ENCODE measurements at places on chromosomes 1 and 21.

GRCh38 chr1:172770071-172770470, 111.2 kb downstream of the FASLG start:
- no peak for DNase-seq

DNA sequence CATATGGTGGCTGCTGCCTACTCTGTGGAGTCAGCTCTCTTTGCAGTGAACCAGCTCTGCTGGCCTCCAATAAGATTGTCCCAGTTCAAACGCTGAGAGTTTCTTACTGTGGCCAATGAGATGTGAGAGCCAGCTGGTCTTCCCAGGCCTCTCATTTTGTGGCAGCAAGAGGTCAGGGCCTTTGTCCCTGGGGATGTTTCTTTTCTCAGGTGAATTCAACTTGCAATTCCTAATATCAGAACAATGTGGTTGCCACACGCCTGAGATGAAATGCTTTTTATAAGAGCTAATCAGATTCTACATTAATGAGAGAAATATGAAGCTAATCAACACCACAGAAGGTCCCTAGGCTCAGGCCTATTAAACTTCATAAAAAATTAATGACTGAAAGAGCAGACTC, 660.1 kb upstream of the CAMK1G start:
- no peak for DNase-seq

- DNase-seq, result no peak
Measured at GRCh38 chr21:15631342-15631741, 98.4 kb upstream of the USP25 start.

GRCh38 chr1:165467706-165468105, 22.8 kb upstream of the RXRG start:
- no peak for DNase-seq

DNA sequence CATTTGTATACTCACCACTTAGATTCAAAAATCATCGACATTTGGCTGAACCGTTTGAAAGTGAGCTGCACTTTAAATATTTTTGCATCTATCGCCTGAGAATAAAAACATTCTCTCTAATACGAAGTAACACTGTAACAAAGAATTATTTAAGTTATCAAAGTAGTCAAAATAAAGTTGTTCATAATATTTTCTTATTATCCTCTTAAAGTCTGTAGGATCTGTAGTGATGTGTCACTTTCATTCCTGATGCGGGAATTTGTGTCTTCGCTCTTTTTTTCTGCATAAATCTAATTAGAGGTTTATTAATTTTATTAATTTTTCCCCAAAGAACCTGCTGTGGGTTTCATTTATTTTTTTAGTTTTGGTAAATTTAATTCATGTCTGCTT, 74.8 kb downstream of the ETS2 start:
- DNase-seq, result no peak

DNA sequence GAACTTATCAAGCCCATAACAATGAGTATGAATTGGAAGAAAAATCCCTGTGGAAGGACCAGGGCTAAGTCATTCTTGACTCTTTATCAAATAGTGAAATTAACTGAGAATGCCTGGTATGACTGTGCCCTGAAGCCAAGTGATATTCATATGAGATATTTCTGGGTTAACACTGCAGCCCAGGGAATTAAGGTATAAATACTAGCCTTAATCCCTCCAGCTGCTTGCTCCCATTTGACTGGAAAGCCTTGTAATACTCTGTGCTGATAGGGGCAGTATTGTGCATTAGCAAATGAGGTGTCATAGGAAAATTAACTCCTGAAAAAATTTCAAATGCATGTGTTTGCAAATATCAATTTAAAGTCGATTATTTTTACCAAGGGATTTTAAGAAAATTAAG, 568.8 kb downstream of the LMO4 start:
- DNase-seq, result no peak

DNA sequence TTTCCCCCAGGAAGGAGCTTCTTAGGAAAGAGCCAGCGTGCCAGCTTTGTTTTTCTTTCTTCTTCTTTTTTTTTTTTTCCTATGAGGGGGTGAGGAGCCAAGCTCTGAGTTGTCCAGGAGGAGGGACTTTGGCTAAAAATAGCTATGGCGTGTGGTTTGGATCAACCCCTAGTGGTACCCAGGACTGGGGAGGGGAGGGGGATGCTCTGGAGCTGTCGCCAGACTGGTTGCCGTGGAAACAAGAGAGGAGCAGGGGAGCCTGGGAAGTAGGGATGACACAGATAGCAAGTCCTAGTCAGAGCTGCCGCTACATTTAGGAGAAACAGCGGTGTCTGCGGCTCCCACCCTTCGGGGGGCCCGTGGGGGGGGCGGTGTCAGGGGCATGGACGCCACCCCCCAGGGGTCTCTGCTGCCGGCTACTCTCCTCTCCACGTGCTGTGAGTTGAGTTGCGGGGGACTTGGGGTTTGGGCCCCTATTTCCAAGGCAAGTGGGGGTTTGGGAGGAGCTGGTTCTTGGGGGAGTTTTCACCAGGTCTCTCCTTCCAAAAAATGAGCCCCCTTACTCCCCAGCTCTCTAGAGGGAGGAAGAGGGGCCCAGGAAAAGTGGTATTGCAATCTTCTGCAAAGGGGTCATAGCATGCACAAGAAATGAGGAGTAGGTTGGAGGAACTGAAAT, at the start of gene KCNJ9:
KCNJ9 (plus strand) TSS at position 278 of the 676 bp plus-strand sequence. CDS start 2,493 bp downstream, outside the sequence.
- no peak for DNase-seq

GRCh38 chr21:21187579-21187978, 189.4 kb downstream of the NCAM2 start:
- DNase-seq, result no peak

GRCh38 chr1:237542525-237543418, 347.9 kb downstream of the ZP4 start:
- no peak for DNase-seq

DNA sequence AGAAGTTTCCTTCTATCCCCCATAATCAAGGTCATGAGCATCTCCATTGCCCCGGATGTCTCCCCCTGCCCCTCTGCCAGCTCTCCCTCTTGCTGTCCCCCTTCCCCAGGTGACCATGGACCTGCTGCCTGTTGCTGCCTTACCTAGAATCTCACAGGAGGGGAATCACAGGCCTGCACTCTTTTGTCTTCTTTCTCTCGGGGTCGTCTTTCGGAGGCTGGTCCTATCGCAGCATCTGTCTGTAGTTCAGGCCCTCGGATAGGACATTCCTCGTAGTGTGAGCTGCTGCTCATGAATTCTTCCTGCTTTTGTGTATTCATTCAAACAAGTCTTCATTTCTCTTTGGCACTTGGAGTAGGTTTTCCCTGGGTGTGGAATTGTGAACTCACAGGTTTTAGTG, 39.9 kb upstream of the ACTRT2 start:
- no peak for DNase-seq

All from CD4-positive, alpha-beta T cell treated with Interleukin-6 at 100 ng/mL for 8 hours (primary cell).